ENCODE measurements at places on chromosomes 1 and 21.

DNA sequence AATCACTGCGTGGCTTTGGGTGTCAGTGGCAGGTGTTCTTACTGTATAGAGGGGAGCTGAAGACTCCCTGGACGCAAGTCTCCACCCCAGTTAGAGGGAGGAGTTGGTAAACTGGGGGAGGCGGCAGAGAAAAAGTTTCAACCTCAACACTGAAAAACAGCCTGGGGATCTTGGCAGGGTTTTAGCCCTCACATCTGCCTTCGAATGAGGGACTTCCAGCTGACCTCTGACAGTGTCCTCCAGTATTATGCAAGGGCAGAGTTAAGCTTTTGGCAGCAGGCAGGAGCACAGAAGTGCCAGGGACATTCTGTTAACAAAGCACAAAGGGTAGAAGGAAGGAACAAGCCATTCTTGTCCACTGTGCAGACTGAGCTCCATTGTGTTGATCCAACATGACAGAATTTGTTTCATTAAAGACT, 41.2 kb upstream of the RAB4A start:
- DNase-seq, result no peak

- no peak for DNase-seq
These were observed 351.3 kb upstream of the SGIP1 start for GRCh38 chr1:66182551-66183178.

DNA sequence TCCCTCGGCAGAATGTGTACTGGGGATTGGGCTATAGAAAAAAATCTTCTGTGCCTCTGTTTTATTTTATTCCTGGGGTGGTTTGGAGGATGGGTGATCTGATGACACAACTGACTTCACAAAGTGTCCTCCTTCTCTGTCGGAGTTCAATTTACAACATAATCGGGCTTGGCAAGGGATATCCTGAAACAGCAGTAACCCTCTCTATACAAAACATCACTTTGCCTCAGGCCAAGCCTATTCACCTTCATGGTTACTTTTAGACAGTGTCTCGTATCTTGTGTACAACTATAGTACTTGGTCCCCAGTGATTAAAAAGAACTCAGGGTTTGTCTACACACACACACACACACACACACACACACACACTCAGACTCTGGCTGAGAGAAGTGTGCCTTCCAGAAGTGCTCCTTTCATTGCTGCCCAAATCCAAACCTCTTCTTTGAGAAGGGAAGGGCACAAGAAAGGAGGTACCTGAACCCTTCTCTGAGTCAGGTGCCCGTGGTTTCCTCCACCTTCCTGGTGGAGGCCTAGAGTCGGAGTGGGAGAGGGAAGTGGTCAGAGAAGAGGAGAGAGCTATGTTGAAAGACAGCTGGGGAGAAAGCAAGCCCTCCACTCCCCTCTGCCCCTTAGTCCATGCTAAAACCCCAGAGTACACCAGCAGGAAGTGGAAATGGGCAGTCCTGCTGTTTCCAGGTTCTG, 62.4 kb upstream of the POU2F1 start:
- no peak for DNase-seq

GRCh38 chr1:110620250-110620615, 14.1 kb upstream of the KCNA2 start:
- no peak for DNase-seq

GRCh38 chr1:13901597-13901996, 201.6 kb downstream of the PRDM2 start:
- DNase-seq, result no peak

DNA sequence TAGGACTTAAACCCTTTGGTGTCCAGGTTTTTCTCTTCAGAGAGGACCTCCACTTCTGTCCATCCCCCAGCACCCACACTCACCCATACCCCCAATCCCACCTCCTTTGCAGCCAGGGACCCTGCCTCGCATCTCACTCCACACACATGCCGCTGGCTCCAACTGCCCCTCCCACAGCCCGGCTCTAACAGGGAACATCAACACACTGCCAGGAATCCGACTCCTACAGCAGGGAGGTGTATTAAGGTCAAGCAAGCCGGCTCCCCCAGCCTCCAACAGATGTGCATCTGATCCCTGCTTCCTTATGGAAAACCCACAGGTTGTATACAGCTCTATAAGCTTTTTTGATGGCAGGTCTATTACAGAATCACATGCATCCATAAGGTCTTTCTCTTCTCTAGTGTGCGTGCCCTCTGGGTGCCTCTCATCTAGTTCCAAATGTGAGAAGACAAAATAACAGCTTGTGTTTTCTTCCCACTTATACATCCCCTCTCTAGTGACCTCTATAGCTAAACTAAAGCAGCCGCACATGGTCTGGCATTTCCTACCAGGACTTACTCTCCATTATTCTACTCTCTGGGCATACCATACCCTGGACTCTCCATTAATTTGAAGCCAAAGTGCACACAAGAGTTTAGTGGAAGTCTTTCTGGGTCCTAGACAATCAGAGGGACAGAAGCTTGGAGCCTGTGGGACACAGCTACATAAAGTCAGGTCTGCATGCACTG, 16.3 kb downstream of the PIK3C2B start:
- peak; percentile 9 for DNase-seq

- DNase-seq, result no peak
These were observed 110.5 kb downstream of the MAST2 start for GRCh38 chr1:45913731-45914501.

GRCh38 chr1:212749821-212750535, 41.6 kb downstream of the NSL1 start:
- peak; percentile 35 for DNase-seq

- no peak for DNase-seq
These were observed 85.6 kb downstream of the NKAIN1 start for GRCh38 chr1:31154000-31154631.

DNA sequence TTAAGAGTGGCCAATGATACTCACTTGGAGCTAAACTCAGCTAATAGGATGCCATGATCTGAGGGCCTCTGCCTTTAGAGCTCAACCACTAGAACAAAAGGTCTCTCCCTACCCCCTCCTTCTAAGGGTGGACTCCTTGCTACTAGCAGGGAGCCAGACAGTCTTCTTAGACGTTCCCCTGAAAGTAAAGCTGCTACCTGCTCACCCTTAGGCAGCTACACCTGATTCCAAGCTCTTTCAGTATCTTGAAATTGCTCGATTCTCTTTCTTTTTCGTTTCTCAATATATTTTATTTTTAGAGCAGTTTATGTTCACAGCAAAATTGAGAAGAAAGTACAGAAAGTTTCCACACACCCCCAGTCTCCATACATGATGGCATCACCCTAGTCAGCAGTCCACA, 112.6 kb upstream of the KCNJ15 start:
- DNase-seq, result no peak

DNA sequence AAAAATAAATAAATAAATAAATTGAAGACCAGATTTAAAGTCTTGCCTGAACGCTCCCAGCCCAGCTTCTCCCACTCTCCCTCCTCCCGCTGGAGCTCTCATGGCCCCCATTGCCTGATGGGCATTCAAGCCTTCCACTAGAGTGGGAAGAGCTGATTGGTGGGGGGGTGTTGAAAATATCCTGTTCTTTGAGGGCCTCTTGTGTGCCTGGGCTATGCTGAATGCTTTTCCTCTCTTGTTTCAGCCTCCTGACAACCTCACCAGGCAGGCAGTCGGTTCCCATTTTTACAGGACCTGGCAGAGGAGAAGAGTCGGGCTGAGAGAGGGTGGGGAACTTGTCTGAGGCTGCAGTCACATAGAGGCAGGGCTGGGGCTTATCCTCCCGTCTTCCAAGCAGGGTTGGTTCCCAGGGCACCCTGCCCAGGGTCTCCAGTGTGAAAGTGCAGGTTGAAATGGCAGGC, 59.2 kb upstream of the SSBP3 start:
- no peak for DNase-seq

DNA sequence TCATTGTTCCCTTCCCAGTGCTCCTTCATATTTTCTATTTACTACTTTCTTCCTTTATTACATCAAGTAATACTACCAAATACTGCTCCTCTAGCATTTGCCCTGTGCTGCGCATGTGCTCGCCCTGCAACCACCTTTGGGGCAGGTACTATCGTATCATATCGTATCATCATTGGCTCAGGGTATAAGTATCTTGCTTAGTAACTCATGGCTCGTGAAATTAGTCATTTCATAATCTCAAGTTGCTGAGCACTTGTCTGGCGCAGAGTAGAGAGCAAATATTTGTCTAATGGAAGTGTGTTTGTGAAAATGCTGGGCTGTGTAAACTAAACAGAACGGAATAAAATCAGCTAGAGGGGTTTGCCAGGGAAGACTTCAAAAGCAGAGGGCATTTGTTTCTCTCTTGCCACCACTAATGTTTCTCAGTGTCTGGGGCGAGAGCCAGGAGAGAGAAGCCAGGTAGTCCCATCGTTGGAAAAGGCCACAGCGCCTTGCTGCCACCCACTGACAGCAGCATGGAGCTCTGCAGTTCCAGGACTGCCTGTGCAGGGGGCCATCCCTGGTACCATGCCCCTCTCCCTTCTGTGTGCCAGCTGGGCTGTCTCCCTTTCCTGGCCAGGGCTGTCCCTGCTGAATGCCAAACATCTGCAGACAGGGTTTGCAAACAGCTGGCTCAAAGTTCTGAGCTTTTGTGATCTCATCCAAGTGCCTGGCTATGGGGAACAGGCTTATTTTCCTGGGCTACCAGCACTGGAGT, 20.0 kb upstream of the CPT2 start:
- no peak for DNase-seq

GRCh38 chr1:42259059-42259738, 75.8 kb downstream of the FOXJ3 start:
- peak; percentile 24 for DNase-seq

DNA sequence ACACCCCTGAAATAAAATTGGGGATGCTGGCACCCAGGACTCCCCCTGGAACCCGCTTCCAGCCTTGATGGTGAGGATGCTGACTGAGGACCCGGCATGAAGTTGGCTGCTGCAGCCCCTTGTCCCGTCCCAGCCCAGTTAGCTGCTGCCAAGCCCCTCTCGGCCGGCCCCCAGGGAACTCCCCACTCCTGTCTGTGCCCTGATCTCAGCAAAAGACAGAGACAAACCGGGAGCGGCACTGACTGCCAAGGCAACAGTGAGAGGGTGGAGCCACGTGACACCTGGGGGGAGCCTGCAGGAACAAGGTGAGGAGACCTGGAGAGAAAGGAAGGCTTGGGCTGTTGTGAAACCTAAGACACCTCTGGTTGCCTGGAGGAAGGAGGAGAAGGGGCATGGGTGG, 24.7 kb downstream of the CASZ1 start:
- no peak for DNase-seq

GRCh38 chr1:187577610-187578009, 748.9 kb downstream of the PLA2G4A start:
- no peak for DNase-seq

DNA sequence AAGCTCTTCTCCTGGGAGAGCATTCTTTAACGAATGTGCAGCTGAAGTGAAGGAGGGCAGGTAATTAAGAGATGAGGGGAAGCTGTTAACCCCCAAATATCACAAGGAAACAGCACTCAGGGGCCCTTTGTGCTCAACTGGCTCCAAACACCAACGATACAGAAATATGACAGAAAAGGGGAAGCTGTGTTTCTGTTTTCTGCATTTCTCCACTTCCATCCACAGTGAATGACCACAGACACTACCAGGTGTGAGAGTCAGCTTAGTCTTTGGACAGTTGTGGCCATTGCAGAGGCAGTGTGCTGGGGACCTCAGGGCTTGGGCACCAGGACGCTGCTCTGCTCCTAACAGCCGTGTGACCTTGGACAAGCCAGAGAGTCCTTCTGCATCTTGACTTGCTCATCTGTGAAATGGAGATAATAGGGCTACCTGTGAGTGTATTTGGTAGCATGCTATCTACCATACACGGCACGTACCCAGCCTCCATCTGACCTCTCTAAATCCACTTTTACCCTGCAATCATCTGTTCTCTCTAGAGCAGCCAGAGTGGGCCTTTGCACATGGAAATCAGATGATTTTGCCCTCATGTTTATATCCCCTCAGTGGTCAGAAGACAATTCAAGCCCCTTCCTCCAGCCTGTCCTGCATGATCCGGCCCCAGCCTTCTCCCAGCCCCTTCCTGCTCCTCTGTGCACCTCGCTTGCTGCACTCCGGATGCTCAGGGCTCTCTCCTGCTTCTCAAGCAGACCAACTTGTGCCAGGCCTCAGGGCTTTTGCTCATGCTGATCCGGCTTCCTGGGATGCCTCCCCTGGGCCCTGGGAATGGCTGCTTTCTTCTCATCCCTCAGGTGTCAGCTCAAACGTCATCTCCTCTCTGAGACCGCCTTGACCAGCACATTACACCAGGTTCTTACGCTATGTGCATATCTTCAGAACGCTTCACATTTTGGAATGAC, 4.7 kb upstream of the TINAGL1 start:
- DNase-seq, result no peak

- DNase-seq, result no peak
These were observed 23.1 kb downstream of the TRAF5 start for GRCh38 chr1:211349741-211350140.

GRCh38 chr1:63777286-63777685, 3.5 kb downstream of the ROR1 start:
- DNase-seq, result no peak

DNA sequence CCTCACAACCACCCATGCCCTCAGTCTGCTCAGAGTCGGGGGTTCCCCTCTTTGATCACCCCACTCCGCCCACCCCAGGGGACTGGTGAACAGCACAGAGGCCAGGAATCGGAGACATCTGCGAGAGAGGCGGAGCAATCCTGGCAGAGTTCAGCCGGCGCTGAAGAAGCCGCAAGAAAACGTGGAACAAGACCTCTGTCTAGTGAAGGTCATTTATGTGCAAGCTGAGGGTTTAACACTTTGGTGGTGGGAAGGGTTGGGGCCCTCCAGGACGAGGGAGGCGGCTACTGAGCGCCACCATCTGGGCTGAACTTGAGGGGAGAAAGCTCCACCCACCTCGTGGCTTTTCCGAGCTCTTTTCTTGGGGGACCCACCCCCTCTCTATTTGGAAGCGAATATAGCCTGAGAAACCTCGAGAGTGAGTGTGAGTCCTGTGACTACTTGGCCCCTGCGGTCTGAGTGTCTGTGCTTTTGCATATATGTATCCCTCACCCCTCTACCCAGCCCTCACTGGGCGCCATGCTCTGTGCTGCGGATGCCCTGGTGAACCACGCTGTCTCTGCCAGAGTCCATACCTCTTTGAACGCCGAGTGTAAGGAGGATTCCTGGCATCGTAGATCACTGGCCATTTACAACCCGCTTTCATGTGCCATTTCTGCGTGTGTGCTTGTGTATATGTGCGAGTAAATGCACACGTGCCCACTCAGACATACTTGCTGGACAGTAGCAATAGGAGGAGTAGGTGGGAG, 1.2 kb upstream of the EPHA10 start:
- no peak for DNase-seq

- DNase-seq, result no peak
These were observed 34.7 kb downstream of the PRRX1 start for GRCh38 chr1:170698301-170699275.

GRCh38 chr1:207309745-207310273, 11.7 kb upstream of the CD55 start:
- DNase-seq, result peak; percentile 21

GRCh38 chr1:207648334-207649209, 3.6 kb downstream of the CR1L start:
- no peak for DNase-seq

- no peak for DNase-seq
These were observed 84.3 kb downstream of the PTPRC start for GRCh38 chr1:198723127-198723526.

- DNase-seq, result no peak
These were observed 42.0 kb upstream of the FOXO6 start for GRCh38 chr1:41319106-41319755.
